ENCODE measurements at places on chromosomes 6 and 20. TPM values are rescaled to one million over a fixed set of nuclear protein-coding genes. Genes with fewer than 3 reads are reported as not detected.

DNA sequence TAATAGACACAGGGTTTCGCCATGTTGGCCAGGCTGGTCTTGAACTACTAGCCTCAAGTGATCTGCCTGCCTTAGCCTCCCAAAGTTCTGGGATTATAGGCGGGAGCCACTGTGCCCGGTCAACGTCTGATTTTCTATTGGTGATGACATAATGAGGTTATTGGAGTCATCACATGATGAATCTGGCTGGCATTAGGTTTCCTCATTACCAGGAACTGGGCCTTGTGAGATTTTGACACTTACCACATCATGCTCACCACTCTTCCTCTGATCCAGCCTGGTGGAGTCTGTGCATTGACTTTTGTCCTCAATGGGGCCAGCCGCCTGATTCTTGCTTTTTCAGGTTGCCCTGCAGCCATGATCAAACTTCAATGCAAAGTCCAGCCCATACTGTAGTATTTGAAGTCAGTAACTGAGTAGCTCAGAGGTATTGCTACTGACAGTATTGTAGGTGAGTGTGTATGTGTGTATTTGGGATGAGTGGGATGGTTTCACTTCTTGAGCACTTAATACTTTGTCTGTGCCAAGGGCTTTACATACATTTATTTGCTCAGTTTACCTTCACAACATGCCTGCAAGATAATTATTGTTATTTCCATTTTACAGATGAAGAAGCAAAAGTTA is 16.0 kb downstream of the ANKS1A start:
- no peak for DNase-seq

The LINC00237 gene
- not detected for total RNA-seq

- no peak for DNase-seq
These were observed 194.8 kb downstream of the MAFB start for GRCh38 chr20:40494248-40494647.

DNA sequence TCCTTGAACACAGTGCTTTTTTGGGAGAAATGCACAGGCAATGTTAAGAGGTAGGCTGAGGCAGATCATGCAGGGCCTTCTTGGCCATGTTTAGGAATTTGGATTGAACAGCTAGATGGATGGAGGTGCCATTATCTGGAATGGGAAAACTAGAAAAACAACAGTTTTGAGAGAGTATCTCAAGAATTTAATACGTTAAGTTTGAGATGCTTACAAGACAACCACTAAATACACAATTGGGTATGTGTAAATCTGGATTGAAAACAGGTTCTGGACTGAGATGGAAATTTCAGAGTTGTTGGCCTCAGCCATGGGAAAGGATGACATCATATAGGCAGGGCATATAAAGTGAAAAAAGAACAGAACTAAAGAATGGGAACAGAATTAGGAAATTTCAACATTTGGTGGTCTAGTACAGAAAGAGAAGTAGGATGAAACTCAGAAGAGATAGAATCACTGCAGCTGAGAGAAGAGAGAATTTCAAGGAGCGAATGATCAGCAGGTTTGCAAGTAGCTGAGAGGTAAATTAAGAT is 37.1 kb downstream of the NCOA7 start:
- DNase-seq = no peak

- DNase-seq = no peak
These were observed 158.2 kb downstream of the QRSL1 start for GRCh38 chr6:106787327-106788196.

DNA sequence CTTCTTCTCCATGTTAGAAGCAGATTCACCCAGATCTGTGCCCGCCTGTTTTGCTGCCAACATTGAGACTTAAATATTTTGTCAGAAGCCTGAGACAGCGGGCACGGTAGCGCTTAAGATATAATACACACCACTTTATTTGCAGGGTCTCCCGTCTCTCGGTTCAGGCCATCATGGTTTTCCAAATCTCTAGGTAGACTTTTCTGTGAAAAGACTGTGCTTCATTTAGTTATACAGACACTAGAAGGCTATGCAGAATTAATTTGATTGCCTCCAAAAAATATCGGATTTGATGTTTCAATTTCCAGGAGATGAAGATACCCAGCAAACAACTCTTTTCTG is 598 bp downstream of the TBP start:
- no peak for DNase-seq

The CEP43 gene
- 19.3 TPM for total RNA-seq

The SLC35D3 gene
- not detected for total RNA-seq
